ENCODE measurements at places on chromosomes 12 and 14. TPM values are rescaled to one million over a fixed set of nuclear protein-coding genes. Genes with fewer than 3 reads are reported as not detected.
A peak's percentile ranks its signal among the peaks of the same experiment; 100 is the strongest.

- no peak for DNase-seq
These were observed 627 bp downstream of the TESC start for GRCh38 chr12:117098361-117099217.

CD4 gene
- 24.8 TPM for polyA plus RNA-seq

GRCh38 chr14:71481021-71481654 is 451.1 kb upstream of the RGS6 start:
- DNase-seq: no peak

DNA sequence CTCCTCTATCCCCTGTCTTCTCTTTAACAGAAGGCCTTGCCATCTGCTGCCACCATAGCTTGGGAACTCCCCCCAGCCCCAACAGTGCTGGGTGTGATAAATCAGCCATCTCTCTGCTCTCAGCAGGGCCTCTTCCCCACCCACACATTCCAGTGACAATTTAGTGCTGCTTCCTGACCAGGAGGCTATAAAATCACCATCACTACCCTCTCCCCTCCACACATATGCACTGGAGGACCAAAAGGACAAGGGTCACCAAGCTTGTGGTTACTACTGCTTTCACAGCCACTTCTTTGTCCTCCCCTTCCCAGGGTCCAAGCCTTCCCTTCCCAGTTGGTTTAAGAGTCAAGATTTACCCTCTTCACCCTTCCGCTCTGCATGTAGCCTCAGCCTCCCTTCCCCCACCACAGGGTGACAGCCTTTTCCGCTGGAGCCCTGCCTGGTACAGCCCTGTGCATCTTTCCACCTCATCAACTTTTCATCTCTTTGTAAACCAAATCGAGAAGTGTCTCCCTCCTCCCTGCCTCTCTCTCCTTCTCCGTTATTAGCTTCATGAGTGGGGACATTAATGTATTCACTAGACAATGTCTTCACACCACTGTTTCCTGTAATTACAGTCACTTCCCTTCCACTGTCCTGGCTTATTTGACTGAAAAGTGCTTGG is 9.4 kb downstream of the PSMB5 start:
- no peak for DNase-seq

DNA sequence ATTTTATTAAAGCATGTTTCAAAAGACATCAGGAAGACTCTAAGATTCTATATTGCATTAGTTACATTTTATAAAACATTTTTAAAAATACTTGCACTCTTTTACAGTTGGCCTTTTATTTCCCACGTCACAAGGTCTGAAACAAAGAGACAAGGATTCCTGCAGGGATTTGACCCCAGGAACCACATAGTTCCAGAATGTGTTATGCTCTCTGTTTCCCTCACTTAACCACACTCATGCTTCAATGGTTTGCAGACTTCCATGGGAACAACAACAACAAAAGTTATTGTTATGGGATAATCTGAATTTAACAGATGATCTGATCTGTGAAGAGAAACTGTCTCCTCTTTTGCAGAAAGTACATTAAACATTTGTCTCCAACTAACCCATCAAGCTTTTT is 104.3 kb upstream of the PPFIA2 start:
- DNase-seq: no peak

DNA sequence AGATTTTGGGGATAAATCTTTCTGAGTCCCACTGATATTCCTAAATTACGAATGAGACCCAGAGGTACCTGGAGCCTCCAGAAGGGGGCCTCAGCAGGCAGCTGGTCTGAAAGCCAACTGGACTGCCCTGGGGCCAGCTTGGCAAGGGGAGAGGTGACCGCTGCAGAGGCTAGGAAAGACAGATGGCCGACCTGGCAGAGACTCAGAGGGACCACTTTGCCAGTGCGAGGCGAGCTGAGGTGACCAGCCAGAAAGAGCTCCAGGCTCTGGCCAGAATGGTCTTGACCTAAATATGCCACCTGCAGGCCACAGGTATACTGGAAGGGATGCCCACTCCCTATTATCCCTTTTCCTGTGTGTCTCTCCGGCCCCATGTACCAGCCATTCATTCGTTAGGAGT is 256.8 kb upstream of the GARIN6 start:
- no peak for DNase-seq

GRCh38 chr12:28172434-28173030 is 17.7 kb upstream of the CCDC91 start:
- DNase-seq: peak; percentile 21

GLIPR1L2 gene
- 0.21 TPM for polyA plus RNA-seq

DNA sequence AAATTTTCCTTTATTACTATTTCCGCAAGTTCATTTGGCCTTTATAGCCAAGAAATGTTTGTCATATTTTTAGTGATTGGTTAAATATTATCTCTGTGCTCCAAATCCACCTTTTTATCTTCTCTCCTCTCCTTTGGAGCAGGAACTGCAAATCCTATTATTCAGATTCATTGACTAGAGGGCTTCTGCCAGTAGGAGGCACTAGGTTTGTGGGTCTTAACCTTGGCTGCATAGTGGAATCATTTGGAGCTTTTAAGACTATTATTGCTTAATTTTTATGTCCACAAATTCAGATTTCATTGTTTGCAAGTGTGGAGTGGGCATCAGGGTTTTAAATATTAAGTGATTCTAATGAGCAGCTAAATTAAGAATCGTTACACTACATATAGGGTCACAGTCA is 75.3 kb upstream of the SYT10 start:
- no peak for DNase-seq

All from AG04450 (cell line).